ENCODE measurements at places on chromosomes 2 and 18.

DNA sequence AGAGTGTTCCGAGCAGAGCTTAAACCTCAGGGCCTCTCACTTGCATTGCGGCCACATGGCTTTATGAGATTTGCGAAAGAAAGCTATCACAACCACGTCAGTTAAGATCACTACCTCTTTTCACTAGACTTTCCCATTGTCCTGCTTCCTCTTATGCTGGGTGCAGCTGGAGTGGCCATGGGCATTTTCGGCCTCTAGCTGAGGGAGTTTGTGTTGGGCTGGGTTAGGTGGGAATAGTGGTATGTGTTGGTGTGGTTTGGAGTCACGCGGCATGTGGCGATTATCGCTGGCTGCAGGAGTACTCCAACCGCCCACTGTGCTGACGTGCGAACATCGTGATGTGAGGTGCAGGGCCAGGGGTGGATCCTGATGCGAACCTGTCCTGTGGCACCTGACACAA, 27.1 kb downstream of the RALB start:
- no peak for DNase-seq

GRCh38 chr18:22174341-22175145, 5.2 kb downstream of the GATA6 start:
- no peak for DNase-seq

GRCh38 chr2:1884933-1885580, 140.7 kb upstream of the PXDN start:
- DNase-seq, result peak; percentile 73

DNA sequence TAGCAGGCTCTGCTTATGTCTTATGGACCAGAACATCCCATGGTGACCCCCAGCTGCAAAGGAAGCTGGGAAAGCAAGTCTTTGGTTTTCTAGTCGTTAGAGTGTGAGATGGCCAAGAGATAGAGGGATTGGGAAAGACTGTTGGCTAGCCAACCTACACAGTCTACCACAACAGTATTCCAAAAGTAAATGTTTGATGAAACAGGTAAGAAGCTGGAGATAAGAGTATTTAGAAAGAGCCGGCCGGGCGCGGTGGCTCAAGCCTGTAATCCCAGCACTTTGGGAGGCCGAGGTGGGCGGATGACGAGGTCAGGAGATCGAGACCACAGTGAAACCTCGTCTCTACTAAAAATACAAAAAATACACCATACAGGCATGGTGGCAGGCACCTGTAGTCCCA, 124.4 kb downstream of the GALNT1 start:
- DNase-seq, result no peak

- DNase-seq, result no peak
Observed at GRCh38 chr2:230205034-230205433, 14.8 kb downstream of the SP110 start.

- DNase-seq, result no peak
Observed at GRCh38 chr2:128441341-128442052, 122.8 kb upstream of the HS6ST1 start.

DNA sequence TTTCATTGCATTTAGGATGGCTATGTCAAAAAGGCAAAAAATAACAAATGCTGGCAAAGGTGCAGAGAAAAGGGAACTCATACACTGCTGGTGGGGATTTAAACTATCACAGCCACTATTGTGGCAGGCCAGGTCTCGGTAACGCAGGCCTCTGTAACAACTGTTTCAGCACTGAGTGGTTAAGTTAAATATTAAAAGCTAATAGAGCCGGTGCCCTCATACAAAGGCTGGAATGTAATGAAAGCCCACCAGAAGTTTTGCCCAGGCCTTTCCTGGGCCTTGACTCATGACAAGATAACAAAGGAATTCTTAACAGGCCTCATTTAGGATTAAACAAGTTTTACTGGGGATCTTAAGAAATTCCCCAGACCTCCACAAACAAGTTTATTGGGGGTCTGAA, 10.7 kb downstream of the MERTK start:
- no peak for DNase-seq

DNA sequence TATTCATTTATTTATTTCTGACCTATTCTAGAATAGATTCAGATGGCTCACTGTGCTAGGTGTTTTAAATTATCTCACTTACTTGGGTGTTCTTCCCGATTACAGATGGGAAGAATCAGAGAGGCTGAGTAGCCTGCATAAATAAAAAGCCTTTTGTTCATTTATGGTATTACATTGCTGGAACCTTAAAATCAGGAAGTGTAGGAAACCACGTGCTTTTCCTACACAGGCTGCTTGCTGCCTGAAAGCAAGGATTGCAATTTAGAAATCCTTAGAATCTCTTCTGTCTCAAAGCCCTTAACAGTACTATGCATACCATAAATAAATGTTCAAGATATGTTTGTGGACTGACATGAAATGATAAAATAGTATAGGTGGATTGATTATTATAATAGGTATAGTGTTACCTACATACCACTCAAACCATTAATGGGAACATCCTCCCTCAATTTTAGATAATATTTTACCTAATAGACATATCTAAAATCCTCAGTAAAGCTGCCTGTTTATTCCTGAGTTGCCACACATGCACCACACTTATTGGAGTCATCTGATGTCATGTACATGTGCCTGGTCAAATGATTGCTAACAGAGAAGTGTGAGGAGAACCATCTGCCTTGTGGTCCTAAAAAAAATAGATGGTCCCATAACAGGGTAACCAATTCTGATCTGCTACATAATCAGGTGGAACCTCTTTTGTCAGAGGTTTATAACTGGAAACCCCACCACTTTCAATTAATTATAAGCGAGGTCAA, 73.5 kb upstream of the C2orf15 start:
- no peak for DNase-seq

GRCh38 chr2:46082531-46083485, 214.4 kb upstream of the EPAS1 start:
- DNase-seq, result peak; percentile 98

- no peak for DNase-seq
Observed at GRCh38 chr2:26396734-26397298, 4.9 kb upstream of the DRC1 start.

GRCh38 chr2:168426861-168427260, 29.2 kb upstream of the CERS6 start:
- no peak for DNase-seq

DNA sequence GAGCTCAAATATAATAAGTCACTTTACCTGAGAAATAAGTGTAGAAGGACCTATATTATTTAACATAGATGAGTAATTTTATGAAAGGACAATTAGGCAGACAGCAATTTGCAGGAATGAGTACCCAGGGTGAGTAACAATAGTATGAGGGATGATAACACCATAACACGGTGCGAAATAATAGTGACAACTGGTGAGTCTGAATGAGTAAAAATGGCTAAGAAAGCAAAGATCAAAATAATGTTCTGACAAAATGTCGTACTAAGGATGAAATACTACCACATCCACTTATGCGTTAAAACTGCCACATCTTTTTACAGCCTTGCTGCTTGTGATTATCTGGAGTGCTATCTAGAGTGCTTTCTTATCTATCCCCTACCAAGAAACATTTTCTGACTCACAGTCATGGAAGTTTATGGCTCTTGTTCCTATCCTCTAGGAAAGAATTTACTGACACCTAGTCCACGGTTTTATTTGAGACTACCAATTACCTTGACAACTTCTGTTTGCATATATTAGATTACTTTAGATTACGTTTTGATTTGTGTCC, 929.7 kb downstream of the LRP1B start:
- DNase-seq, result no peak

GRCh38 chr2:95374921-95375471, 27.5 kb upstream of the FAHD2A start:
- DNase-seq, result peak; percentile 47

GRCh38 chr2:106061611-106062349, 132.3 kb downstream of the UXS1 start:
- no peak for DNase-seq

- peak; percentile 42 for DNase-seq
Observed at GRCh38 chr2:222915092-222915957, 54.5 kb downstream of the ACSL3 start.

DNA sequence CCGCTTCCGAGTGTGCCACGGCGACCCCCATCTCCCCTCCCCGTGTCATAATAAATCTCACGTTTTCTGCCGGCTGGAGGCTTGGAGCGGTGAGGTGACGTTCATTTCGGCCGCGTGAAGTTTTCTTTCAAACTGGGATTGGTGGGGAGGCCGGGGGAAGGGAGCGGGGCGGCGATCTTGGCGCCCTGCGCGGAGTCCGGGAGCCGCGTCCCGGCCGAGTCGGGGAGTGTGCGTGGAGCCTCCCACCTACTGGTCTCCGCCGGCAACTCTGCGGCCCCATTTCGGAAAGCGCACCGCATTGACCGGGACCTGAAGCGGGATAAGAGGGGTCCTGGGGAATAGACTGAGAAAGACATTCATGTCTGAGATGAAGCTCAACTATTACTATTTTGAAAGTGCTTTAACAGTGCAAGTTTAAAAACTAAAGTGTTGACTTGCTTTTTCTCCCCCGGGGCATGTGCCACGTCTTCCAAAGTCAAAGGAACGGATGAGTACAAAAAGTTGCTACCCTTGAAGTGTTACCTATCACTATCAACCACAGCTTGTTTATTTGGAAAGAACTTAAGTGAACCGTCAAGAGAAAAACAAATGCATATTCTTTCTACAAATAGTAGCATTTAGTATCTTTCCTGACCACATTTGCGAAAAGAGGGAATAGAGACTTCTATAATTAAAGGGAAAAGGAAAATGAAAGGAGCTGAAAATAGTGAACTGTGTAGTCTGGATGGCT, 818 bp upstream of the IKZF2 start:
- peak; percentile 75 for DNase-seq

- DNase-seq, result no peak
Observed at GRCh38 chr18:62360805-62361204, 35.7 kb downstream of the TNFRSF11A start.

DNA sequence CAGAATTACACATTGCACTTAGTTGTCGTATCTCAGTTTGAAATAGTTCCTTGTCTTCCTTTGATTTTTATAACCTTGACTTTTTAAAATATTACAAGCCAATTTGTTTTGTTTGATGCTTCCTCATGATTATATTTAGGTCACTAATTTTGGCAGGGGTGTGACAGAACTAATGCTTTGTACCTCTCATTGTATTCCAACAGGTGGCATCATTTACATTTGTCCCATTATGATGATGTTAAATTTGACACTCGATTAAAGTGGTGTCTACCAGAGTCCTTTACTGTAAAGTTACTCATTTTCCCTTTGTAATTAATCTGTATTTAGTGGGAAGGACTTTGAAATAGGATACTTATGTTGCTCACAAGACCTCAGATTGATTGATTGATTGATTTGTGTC, 21.5 kb upstream of the MFSD2B start:
- DNase-seq, result peak; percentile 38

DNA sequence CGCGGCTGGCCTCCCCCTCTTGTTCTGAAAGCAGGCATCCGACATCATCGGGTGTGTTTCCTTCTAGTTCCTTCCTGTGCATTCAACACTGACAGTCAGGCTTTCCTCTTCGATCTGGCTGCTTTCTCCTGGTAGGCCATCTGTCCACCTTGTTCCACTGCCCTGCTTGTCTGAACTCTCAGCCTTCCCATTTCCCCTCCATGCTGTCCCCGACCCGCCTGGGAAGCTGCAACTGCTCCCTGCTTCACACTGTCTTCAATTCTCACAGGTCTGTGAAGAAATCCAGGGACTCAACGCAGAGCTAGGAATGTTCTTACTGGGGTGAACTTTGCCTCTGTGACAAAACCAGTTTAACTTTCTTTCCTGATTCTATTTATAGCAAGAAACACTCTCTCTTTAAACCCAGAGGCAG, 43.0 kb downstream of the KIF3C start:
- DNase-seq, result no peak

GRCh38 chr2:174617718-174618117, 20.1 kb upstream of the WIPF1 start:
- DNase-seq, result no peak

- DNase-seq, result no peak
Observed at GRCh38 chr2:63261137-63261621, 210.5 kb downstream of the OTX1 start.

GRCh38 chr2:164388511-164388910, 232.8 kb downstream of the GRB14 start:
- peak; percentile 85 for DNase-seq

- DNase-seq, result no peak
Observed at GRCh38 chr18:79355433-79356335, 40.0 kb upstream of the NFATC1 start.

DNA sequence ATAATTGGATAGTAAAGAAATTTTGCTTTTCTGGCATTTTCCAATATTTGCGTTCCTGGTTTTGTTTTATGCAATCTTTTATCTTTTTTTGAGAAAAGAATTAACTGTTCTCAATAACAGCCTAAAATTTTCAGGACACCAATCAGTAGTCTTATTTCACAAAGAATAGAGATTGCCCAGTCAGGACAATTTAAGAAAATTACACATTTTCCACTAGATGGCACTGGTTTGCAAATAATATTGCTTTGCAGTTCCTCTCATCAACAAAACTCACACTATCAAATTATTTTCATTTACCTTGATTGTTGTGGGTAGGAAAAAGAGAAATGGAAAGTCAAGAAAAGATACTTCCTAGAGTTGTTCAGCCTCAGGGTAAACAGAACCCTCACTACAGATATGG, 2.4 kb upstream of the RBM45 start:
- DNase-seq, result peak; percentile 51

GRCh38 chr2:224630659-224631550, 45.7 kb upstream of the CUL3 start:
- no peak for DNase-seq

- DNase-seq, result no peak
Observed at GRCh38 chr2:120261387-120262006, 8.8 kb downstream of the RALB start.

- peak; percentile 82 for DNase-seq
Observed at GRCh38 chr2:32711219-32711618, 83.4 kb downstream of the TTC27 start.

GRCh38 chr2:128808462-128809258, 490.0 kb upstream of the HS6ST1 start:
- DNase-seq, result no peak

DNA sequence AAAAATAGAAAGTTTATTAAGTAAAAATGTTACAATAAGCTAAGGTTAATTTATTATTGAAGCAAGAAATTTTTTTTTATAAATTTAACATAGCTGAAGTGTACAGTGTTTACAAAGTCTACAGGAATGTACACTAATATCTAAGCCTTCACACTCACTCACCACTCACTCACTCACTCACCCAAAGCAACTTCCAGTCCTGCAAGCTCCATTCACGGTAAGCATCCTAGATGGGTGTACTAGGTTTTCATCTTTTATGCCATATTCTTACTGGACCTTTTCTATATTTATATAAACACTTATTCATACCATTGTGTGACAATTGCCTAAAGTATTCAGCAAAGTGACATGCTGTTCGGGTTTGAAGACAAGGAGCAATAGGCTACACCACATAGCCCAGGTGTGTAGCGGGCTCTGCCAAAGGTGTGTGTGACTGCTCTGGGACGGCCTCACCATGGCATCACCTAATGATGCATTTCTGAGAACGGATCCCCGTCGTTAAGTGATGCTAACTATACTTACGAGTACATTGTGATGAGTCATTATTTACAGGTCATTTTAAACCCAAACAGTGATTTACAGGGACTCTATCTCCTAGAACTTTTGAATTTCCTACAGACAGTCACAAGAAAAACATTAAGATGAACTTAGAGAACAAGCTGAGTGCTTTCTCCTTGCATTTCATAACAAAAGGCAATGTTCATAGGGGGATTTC, 76.3 kb upstream of the ID2 start:
- peak; percentile 65 for DNase-seq

- no peak for DNase-seq
Observed at GRCh38 chr2:159427048-159427447, 140.5 kb upstream of the WDSUB1 start.

GRCh38 chr2:80643598-80643997, 339.0 kb upstream of the LRRTM1 start:
- no peak for DNase-seq

GRCh38 chr18:23586249-23587196, at the start of gene NPC1:
NPC1 (minus strand) TSS chr18:23586506; CDS start chr18:23586343, 163 bp downstream.
- DNase-seq, result peak; percentile 98

- DNase-seq, result peak; percentile 32
Observed at GRCh38 chr18:74895686-74896085, 298.0 kb downstream of the ZNF407 start.
